ENCODE measurements at places on chromosomes 1 and 21.

- no peak for DNase-seq
These were observed 21.4 kb downstream of the AIM2 start for GRCh38 chr1:159055181-159055641.

DNA sequence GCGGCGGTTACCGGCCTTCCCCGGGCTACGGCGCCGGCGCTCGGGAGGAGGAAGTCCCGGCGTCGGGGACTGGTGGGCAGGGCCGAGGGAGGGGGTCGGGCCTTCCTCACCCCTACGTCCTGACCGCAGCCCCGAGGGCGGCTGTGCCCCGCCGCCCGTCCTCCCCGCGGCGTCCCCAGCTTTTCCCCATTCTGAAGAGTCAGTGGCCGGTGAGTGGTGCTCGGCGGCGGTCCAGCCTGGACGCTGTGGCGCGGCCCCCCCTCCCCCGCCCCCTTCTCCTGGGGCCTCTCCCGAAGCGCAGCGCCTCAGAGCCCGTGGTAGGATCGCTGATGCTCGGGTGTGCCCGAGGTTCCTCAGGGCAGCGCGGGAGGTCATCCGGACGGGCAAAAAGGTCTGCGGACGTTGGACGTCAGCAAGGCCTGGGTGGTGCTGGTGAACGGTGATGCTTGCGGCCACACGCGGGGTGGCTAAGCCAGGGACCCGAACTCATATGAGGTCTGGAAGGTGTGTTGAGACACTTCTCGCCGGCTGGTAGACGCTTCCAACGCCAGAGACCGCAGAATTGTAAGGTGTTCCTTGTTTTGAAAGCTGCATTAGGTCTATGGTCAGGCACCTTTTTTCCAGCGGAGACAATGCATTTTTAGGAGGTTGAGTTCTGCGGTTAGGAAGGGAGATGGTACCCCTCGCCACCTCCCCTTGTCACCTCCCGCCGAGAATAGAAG, 725 bp downstream of the SLC25A33 start:
- peak; percentile 78 for DNase-seq

GRCh38 chr21:35333831-35334618, 284.9 kb upstream of the RUNX1 start:
- DNase-seq, result no peak

DNA sequence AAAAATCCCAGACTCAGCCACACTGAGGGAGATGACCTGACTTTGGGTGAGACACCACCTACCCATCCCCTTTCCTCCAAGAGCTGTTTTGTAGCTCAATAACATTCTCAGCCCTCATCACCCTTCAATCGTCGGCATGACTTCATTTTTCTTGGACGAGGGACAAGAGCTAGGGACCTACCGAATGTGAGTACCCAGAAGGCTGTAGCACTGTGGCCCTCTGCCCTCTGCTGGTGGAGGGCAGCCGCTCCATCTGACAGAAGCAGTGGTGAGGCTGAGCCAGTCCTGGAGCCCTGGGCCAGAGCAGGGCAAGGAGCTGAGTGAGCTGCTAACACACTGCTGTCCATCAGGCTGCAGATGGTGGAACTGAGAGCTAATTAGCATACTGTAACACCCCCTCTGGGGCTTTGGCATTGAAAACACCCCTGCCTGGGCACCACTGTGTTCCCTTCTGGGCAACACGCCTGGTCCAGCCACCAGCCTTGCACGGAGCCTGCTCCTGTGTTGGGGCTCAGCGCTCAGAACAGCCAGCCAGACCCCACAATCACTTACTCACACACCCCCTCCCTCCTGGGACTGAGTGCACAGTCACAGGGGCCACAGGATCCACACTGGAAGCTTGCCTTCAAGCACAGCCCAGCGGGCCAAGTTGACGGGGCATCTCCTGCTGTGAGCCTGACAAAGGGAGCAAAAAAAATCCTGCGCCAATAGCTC, 18.3 kb upstream of the ALPL start:
- peak; percentile 59 for DNase-seq

DNA sequence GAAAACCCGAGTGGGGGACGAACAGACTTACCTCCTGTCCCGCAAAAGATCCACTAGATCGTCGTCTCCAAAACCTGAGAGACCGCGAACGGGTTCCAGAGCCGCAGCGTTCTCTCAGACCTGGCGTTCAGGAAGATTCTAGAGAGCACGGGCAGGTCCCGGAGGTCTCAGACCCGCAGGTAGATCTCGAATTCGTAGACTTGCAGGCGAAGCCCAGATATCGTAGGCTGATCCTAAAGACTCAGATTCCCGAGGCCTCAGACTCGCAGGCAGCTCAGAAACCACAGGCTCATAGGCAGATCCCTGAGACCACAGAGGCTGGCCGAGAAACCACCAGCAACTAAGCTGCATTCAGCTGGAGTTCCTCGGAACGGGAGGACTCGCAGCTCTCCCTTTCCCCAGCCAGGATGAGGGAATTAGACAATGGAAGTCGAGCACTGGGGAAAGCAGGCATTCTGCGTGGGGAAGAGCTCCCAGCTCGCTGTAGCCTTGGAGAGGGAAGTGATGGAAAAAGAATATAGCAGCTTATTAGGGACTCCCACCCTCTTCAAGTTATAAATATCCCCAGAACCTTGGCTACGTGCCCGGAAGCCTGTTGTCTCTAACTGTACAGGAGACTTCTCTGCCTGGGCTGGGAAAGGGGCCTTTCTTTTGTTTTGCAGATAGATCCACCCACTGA, at the start of gene ZNF436:
Gene ZNF436, minus strand, starts transcription at position 502 of the 679 bp plus-strand sequence. CDS start 1,831 bp downstream, outside the sequence.
- DNase-seq, result peak; percentile 60

- no peak for DNase-seq
These were observed 12.1 kb upstream of the SLC2A7 start for GRCh38 chr1:9038338-9038650.
